AG20443 (cell line): ENCODE measurements at places on chromosomes 11 and 22.

- peak; percentile 17 for DNase-seq
These were observed 525 bp downstream of the MAPK8IP2 start for GRCh38 chr22:50600967-50601668.

GRCh38 chr11:26040339-26040738 lies 291.6 kb upstream of the ANO3 start:
- DNase-seq, result no peak

DNA sequence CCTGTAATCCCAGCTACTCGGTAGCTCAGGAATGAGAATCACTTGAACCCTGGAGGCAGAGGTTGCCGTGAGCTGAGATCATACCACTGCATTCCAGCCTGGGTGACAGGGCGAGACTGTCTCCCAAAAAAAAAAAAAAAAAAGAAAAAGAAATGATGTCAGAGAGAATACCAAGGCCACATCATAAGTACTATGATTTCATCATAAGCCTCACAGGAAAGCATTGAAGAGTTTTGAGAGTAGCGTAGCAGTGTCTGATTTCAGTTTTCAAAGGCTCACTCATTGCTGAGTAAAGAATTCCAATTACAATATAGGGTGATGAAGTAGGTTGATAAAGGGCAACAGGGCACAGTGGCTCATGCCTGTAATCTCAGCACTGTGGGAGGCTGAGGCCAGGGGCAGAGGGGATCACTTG lies 88.8 kb downstream of the MRTFA start:
- DNase-seq, result no peak

- no peak for DNase-seq
These were observed 116.2 kb downstream of the KIF18A start for GRCh38 chr11:27991736-27992135.

- no peak for DNase-seq
These were observed 2.0 kb downstream of the NAA40 start for GRCh38 chr11:63940786-63941185.

GRCh38 chr11:119711476-119711875 lies 17.5 kb downstream of the NECTIN1 start:
- no peak for DNase-seq

DNA sequence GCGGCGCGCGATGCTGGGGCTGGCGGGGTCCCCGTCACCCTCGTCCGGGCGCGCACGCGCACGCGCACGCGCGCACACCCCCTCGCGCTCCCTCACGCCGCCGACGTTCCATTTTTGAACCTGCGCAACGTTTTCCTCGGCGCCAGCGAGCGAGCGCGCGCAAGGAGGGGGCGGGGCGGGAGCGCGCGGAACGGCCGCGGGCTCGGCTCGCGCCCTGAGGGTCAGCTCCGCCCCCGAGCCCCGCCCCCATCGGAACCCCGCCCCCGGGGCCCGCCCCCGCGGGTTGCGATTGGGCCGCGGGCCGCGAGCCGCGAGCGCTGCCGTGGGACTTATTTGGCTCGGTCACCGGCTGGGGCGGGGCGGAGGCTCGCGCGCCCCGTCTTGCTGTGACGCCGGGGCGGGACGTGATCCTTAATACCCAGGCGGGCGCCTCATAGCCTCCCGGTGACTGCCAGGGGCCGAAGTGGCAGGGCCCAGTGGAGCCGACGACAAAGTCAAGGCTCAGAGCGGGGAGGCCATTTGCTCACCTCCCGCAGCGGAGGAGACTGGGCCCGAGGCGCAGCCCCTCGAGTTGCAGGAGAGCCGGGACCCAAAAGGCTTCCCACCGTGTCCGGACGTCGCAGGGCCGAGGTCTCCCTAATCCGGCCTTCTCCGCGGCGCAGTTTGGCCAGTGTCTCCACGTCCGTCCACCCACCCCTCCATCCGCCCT lies at the start of gene CBX7:
TSS of gene CBX7 (minus strand) at position 170 of the 709 bp plus-strand sequence. CDS start 236 bp downstream, outside the sequence.
- peak; percentile 99 for DNase-seq

GRCh38 chr22:20031732-20032406 lies 11.0 kb downstream of the TANGO2 start:
- no peak for DNase-seq

- no peak for DNase-seq
These were observed 347.8 kb upstream of the B3GAT1 start for GRCh38 chr11:134759855-134760254.

GRCh38 chr11:102230186-102230585 lies 87.1 kb upstream of the BIRC3 start:
- no peak for DNase-seq

GRCh38 chr11:19698493-19699292 lies 13.9 kb upstream of the NAV2 start:
- DNase-seq, result peak; percentile 71

DNA sequence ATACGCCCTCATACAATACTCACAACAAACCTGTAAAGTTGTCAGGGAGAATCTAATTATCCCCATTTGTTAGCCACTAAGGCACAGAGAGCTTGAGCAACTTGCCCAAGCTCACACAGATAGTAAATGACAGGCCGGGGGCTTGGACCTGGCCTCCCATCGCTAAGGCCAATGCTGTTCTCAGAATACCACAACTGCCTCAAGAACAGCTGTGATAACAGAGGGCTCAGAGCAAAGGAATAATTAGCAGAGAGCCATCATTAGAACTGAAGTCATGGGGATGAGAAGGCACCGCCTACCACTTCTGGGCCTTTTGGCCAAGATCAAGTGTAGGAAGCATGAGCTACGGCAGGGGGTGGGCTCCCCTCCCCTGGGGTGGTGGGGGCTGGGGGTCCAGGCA lies 98.6 kb downstream of the FEZ1 start:
- DNase-seq, result no peak

DNA sequence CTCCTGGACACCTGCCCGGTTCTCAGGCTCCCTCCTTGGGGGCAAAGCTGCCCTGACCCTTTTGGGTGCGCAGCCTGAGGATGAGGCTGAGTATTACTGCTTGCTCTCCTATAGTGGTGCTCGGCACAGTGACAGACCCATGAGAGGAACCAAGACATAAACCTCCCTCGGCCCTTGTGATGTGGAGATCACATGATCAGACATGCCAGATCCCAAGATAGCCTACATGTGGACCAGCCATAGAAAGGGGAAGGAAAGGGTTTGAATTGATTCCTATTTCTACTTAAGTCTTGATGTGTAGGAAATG lies 125.3 kb downstream of the VPREB1 start:
- no peak for DNase-seq

- DNase-seq, result no peak
These were observed 522.9 kb downstream of the NTM start for GRCh38 chr11:131893103-131893890.

GRCh38 chr11:94152678-94153065 lies 24.0 kb downstream of the PANX1 start:
- DNase-seq, result no peak

- DNase-seq, result peak; percentile 42
These were observed 8.1 kb upstream of the DGKZ start for GRCh38 chr11:46338988-46339666.

DNA sequence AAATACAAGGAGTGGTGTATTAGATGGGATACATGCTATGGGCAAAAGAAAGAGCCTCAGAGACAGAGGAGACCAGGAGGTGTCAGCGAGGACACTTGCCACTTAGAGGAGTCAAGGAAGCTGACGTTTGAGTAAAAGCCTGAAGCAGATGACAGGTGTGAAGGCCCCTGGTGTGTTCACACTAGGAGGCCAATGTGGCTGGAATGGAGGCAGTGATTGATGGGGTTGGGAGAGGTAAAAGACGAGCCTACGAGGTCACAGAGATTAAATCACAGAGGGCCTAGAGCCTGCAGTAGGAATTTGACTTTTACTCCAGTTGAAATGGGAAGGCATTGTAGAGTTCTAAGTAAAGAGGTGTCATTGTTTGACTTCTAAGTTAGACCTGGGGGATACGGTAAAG lies 12.0 kb upstream of the GDPD5 start:
- DNase-seq, result no peak

DNA sequence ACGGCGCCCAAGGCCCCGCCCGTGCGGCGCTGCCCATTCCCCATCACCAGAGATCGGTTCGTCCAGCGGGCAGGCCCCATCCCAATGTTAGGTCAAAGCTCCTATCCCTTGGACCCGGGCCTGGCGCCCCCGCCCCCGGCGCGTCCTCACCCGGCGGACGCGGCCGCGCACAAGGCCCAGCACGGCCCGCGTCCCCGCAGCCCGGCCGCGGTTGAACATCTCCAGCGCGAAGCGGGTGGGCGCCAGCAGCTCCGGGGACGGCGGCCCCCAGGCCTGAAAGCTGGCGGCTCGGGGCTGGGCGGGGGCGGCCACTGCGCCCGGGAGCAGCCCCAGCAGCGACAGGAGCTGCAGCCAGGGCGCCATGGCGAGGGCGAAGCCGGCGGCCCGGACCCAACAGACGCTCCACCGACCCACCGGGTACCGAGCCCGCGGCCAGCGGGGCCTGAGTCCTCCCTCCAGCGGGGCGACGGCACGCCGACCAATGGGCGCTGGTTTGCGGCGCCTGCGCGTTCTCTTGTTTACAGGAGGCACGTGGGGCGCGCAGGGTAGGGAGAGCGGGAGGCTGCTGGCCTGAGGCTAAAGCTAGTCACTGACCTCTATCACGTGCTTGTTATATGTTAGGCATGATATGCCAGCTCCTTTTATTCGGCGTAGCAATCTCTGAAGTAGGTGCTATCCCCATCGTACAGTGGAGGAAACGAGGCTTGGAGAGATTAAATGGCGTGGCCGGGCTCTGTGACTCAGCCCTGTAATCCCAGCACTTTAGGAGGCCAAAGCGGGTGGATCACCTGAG lies at the start of gene CTSF:
TSS of gene CTSF (minus strand) at position 483 of the 793 bp plus-strand sequence. CDS start at position 363, 120 bp downstream.
- peak; percentile 98 for DNase-seq

DNA sequence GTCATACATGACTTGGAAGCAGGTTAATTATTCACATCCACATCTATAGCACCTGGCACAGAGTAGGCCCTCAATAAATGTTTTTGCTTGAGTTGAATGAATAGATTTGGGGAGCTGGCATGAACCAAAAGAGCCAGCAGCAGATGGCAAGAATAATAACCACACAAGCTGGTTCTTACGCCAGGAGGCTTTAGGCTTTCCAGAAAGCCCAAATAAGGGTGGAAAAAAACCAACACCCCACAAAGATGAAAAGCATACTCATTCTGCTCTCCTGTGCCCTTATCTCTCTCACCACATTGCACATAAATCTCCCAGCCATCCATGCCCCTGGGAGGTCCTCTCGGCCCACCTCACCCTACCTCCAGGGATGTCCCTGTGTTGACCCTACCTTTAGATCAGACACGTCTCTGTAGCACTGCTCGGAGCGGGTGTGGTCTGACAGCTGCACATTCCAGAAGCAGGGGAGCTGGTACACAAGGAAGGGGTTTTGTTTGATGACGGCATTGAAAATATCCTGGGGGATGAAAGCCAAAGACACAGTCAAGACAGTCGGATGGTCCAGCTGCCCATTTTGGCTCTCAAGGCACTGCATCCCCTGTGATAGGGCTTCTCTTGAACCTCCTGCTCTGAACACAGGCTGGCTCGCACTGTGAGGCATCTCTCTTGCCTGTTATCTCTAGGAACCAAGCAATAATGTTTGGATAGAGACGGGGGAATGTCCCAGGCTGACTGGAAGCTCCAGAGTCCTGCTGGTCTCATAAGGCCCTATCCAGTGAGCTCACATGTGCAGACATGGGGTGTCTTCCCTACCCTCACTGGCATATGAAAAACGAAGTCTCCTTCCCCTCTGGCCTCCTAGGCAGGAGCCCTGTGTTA lies 323.6 kb upstream of the SYN3 start:
- no peak for DNase-seq

DNA sequence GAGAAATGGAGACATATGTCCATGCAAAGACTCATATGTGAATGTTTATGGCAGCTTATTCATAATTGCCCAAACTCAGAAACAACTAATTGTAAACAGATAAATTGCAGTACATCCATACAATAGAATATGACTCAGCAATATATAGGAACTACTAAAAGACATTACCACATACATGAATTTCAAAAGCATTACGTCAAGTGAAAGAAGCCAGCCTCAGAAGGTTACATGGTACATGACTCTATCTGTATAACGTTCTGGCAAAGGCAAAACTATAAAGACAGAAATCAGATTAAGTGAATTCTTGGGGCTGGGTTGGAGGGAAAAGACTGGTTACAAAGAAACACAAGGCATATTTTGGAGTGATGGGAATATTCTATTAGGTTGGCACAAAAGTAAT lies 7.2 kb downstream of the KCTD21 start:
- DNase-seq, result no peak

DNA sequence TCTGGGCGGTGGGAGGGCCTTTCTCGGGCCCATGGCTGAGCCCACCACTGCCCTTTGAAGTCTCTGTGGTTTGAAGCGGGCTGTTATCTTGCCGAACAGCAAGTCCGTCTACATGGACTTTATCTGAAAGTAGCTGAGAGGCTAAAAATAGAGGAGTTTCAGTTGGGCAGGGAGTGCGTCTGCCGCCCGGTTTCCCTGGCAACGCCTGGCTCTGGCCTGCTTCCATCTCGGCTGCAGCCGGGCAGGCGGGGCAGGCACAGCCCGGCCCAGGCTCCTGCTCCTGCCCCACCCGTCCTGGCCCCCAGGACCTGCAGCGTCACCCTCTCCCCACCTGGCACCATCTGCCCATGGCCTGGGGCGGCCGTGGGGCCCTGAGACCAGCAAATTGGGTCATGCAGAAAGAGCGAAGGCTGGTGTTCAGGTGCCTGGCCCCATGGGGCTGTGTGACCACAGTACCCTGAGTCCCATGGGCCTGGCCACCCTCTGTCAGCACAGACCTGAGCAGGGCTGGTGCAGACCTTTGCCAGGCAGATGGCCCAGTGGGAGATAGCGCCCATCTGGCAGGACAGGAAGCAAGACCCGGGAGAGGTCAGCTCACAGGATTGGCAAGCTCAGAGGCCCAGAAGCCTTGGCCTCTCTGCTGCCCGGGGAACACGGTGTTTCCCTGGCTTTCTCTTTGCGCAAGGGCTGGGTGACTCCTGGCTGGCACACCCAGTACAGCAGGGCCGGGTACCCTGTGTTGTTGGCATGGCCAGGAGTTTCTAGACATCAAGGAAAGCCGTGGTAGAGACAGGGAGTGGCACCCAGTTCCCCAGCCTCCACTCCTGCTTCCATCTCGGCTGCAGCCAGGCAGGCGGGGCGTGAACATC lies 79.1 kb upstream of the KCNQ1OT1 start:
- peak; percentile 93 for DNase-seq

DNA sequence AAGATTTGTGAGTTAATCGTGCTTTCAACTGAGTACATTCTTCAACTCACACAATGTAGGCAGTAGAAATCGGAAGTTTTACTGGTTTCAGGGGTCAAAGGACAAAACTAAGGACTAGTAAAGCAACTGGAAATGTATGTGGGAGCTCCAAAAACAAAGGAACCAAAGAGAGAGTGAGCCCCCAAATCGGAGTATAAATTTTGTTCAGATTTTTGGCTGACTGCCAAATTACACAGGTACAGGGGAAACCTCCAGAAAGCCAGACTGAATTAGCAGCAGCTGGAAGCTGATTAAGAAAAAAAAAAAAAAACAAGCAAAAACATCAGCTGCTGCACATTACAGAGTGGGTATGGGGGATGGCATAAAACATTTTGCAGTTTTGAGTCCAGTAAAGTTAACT lies 75.2 kb upstream of the GNAZ start:
- DNase-seq, result no peak

- DNase-seq, result no peak
These were observed 39.3 kb upstream of the SORL1 start for GRCh38 chr11:121412711-121413415.
